Naive B cell (primary cell): ENCODE measurements at places on chromosomes 5 and 9. TPM values are rescaled to one million over a fixed set of nuclear protein-coding genes. Genes with fewer than 3 reads are reported as not detected.

The TMEM215 gene
- polyA plus RNA-seq = not detected

The IL17B gene
- not detected for polyA plus RNA-seq

The LHX6 gene
- polyA plus RNA-seq = not detected

The FOXI1 gene
- polyA plus RNA-seq = not detected

The PCDHGB1 gene
- not detected for polyA plus RNA-seq

The SLC26A2 gene
- 4.1 TPM for polyA plus RNA-seq

DNA sequence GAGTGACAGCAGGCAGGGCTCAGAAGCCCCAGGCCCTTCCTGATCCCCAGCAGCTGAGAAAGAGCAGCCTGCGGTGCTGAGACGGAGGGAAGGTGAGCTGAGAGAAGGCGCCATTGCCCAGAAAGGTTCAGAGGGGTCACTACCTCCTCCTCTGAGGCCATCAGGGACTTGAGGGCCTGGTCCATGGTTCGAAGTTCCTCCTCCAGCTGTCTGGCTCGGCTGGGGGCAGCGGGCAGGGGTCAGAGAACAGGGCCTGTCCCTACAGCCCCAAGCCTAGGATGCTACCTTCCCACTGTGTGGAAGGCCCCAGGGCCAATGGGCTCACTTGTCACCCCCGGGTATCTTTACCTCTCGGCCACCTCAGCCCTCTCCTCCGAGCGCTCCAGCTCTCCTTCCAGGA is 4.8 kb downstream of the TPM2 start:
- no peak for DNase-seq

- no peak for DNase-seq
Measured at GRCh38 chr5:134099288-134099872, 15.1 kb upstream of the TCF7 start.

DNA sequence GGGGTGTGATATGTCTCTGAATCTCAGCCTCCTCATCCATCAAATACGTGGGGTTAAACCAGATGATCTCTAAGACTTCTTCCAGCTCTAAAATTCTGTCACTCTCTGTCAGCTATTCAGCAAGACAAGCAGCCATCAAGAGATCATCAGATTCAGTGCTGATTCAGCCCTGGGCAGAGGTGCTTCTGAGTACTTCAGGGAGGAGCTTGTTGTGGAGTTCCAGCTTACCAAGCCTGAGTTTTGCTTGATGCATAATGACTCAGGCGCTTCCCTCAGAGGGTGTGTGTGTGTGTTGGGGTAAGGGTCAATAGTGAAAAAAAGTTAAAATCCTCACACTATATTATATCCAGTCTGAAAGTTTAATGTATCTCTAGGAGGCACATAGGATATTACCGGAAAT is 29.6 kb upstream of the TAF1L start:
- DNase-seq = no peak

DNA sequence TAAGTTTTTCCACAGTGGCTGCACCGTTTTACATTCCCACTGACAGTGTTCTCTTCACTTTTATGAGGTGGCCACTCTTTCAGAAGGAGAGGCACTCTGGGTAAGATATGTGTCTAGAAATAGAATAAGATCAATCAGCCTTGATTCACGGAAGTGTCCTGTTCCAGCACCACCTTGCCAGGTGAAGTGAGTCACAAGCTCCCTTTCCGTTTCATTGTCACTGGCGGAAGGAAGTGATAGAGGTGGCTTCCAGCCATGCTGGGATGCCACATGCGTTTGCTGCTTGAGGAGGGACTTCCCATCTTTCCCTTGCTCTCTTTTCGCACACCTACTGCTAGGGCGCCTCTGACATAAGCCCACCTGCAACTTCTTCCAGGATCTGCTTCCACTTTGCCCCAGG is 217.1 kb downstream of the PIK3R1 start:
- DNase-seq = no peak

DNA sequence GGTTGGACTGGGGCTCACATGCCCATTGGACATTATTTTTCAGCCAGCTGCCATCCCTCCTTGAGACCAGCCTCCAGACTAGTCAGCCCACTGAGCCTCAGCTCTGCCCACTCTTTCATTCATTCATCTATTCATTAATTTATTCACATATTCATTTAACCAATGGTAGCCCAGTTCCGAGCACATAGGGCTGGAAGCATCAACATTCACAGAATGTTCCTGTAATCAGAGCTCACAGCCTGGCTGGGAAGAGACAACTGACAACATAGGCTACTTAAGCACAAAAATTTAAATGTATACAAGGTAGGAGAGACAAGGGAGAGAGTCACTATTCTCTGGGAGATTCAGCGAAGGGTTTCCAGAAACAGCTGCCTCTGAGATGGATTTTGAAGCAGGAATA is 17.0 kb upstream of the PBX3 start:
- DNase-seq = no peak

DNA sequence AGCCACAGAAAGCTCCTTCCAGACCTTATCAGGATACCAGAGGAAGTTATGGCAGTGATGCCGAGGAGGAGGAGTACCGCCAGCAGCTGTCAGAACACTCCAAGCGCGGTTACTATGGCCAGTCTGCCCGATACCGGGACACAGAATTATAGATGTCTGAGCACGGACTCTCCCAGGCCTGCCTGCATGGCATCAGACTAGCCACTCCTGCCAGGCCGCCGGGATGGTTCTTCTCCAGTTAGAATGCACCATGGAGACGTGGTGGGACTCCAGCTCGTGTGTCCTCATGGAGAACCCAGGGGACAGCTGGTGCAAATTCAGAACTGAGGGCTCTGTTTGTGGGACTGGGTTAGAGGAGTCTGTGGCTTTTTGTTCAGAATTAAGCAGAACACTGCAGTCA is 70.8 kb upstream of the ENTREP1 start:
- DNase-seq = no peak

- DNase-seq = no peak
Measured at GRCh38 chr5:132195727-132196126, 31.9 kb downstream of the P4HA2 start.

- DNase-seq = no peak
Measured at GRCh38 chr5:130213607-130214006, 309.3 kb downstream of the CHSY3 start.

GRCh38 chr5:73321757-73322436 is 126.7 kb downstream of the FOXD1 start:
- DNase-seq = no peak
